IPS-NIHi11 (cell line): ENCODE measurements at places on chromosomes 1 and 21.

GRCh38 chr1:165938844-165939243, 111.4 kb downstream of the UCK2 start:
- DNase-seq, result no peak

GRCh38 chr1:203037509-203038190, 11.4 kb downstream of the PPFIA4 start:
- no peak for DNase-seq

- no peak for DNase-seq
These were observed 24.1 kb downstream of the PAFAH2 start for GRCh38 chr1:25973610-25974321.

DNA sequence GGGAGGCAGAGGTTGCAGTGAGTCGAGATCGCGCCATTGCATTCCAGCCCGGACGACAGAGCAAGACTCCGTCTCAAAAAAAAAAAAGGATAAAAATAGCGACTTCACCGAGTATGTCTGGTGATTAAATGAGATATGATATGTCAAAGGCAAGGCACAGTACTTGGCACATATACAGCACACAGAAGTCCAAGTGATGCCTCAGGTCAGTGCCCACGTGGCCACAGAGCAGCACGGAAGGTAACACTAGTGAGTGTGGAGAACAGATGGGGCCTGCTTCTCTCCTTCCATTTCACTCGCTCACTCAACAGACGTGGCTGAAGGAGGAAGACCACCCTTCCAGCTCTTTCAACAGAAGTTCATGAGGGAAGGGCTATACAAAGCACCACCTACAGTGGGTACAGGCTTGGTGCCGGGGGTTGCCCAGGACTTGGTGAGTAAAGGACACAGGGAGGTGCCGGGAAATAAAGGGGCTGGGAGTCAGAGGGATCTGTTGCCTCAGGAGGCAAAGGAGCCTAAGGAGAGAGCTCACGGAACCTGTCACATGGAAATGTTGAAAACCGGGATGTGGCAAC, 8.9 kb downstream of the CSRP1 start:
- DNase-seq, result no peak

DNA sequence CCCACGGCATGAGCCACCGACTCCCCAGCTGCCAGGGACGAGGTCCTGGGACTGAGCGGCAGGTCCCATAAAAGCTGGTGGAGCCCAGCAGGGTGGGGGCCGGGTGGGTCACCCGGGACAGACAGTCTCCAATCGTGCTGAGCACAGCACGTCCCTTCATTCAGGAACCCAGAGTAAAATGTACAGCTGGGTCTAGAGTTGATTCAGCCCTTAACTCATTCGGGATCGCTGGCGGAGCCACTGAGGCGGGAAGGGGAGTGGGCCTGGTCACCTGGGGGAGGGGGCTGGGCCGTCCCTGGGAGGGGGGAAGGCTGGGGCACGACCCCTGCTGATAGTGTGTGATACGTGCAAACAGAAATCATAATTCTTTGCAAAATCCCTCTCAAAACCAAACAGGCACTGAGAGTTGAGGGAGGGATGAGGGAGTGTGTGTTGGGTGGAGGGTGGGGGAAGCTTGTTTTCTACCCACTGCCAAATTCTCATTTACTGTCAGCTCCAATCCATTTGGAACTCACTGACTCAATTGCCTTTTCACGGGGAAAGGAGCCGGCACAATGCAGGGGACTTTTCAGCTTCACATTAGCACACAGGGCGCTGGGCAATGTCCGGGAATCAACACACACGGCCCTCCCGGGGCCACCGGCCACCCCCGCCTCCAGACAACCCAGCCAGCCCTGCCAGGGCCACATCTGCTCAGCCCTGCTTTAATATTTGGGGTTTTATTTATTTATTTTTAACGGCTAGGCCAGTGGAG, 13.8 kb downstream of the CASZ1 start:
- DNase-seq, result no peak

- DNase-seq, result peak; percentile 93
These were observed at the start of gene FAM131C for GRCh38 chr1:16073490-16074119. FAM131C (minus strand) TSS chr1:16073651; CDS start chr1:16073442, 209 bp downstream.

DNA sequence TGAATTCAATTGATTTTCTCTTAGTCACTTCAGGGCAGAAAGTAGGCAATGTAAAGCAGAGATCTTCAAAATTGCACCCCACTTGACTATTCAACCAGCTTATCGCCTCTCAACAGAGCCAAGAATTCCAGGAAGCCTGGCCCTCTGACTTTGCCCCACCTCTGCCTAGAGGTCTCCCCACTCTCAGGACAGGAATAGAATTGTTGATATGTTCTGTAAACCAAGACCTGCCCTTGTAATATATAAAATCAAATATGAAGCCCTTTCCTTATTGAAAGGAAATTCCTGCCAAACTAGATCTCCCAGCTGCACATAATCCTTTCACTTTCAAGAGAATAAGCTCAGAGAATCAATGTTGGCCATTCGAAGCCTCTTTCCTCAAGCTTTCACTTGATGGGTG, 116.1 kb upstream of the DPT start:
- no peak for DNase-seq

- DNase-seq, result no peak
These were observed 63.4 kb upstream of the PDE4B start for GRCh38 chr1:65729259-65729658.

- no peak for DNase-seq
These were observed 192.8 kb downstream of the RWDD3 start for GRCh38 chr1:95426772-95427171.

DNA sequence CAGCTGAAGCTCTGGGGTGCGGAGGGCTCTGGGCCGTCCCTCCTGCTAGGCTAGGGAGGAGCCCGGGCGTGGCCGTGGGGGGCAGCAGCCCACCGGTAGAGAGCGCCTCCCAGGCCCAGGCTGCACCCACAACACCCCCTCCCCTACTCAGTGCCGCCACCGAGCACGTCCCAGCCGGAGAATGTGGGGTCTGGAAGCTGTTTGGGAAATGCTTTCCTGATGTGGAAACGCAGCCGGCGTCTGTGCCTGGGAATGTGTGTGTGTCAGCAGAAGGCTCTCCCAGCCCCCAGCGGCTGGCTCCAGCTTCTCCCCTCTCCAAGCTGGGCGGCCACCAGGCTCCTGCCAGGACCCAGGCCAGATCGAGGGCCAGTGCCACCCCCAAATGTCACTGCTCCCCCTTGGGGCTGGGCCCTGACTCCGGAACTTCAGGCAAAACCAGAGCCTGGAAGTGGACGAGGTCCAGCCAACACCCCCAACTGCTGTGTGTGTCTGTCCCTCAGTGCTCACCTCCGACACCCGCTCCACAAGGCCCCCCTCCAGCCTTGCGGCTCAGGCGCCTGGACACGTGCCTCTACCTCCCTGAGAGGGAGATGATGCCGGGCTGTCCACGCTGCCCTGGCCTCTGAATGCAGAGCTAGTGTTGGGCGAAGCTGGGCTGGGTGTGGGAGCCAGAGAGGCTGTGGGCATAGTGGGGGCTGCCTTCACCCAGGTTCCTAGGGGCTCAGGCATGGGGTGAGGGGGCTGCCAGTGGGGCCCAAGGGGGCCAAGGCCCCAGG, 74.7 kb downstream of the MEGF6 start:
- DNase-seq, result no peak

GRCh38 chr21:17527240-17527639, 14.4 kb downstream of the CXADR start:
- DNase-seq, result no peak

GRCh38 chr1:114828251-114828650, 26.4 kb upstream of the SYCP1 start:
- no peak for DNase-seq

DNA sequence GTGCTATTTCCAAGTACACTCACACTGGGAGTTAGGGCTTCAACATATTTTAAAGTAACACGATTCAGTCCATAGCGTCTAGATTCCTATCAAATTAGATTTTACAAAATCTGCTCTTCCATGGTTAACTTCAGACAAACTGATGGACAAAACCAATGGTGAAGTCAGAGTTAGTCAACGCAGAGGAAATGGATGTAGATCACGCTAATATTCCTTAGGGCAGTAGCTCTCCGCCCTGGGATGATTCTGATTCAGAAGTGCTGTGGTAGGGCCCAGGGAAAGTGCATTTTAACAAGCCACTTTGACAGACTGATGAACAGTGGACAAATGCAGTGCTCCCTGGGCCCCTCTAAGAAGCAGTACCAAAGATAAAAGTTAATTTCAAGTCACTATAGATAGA, 83.2 kb downstream of the HIVEP3 start:
- no peak for DNase-seq

GRCh38 chr1:183227422-183228346, 41.6 kb downstream of the LAMC2 start:
- peak; percentile 74 for DNase-seq

DNA sequence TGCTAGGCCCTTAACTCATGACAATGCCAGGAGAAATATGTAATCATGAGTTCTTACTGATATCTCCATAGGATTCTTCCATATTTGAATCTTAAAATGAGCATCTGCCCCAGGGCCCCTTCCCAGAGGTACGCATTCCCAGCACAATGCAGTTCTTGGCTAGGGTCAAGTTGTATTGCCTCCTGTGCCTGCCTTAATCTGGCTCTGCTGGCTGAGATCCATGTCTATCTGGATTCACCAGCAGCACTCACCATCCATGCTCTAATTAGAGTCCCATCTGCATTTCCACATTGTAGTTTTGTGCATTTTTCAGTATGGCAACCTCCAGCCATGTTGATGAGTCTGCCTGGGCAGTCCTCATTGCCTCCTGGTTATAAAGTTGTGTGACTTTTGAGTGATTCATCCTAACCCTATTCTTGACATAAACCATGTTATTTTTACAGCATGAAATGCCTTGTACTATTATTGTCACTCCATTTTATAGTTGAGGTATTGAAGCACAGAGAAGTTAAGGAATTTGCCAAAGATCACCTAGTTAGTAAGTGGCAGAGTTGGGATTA, 55.9 kb downstream of the CAMSAP2 start:
- DNase-seq, result no peak

DNA sequence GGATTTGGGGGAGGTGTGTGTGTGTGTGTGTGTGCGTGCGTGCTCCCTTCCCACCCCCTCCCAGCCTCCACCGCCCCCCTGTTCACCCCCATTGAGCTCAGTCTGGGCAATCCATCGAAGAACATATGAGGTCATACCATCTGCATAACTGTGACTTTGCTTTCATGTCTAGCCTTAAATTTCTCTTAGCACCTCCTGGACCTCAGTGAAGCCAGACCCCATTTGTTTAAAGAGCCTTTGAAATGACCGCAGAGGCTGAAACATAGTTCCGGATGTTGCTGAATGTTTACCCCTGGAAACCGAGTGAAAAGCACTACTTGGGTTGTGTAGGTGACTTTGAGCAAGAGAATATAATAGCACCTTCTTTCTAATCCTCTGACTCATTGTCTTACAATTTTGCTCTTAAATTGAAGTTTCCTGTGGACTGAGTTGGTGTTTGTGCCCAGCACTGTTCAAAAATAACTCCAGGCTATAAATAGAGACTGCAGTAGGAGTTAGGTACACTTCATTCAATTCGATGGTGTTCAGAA, 75.4 kb downstream of the UBE4B start:
- DNase-seq, result peak; percentile 23

- no peak for DNase-seq
These were observed 307.1 kb downstream of the PAPPA2 start for GRCh38 chr1:176770066-176770465.

DNA sequence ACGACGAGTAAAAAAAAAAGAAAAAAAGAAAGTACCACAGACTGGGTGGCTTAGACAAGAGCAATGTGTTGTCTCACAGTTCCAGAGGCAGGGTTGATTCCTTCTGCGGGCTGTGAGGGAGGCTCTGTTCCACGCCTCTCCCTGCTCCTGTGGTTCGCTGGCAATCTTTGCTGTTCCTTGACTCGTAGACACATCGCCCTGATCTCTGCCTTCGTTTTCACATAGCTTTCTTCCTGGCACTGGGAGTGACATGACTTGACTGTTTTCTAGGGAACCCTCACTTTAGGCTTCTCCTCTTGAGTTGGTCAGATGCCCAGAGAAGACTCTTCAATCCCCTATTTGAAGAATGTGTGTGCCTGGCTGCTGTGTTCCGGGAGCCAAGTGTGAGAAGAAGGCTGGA, 133.6 kb downstream of the TM2D1 start:
- DNase-seq, result no peak

- no peak for DNase-seq
These were observed 43.2 kb downstream of the IL6R start for GRCh38 chr1:154448331-154448811.

DNA sequence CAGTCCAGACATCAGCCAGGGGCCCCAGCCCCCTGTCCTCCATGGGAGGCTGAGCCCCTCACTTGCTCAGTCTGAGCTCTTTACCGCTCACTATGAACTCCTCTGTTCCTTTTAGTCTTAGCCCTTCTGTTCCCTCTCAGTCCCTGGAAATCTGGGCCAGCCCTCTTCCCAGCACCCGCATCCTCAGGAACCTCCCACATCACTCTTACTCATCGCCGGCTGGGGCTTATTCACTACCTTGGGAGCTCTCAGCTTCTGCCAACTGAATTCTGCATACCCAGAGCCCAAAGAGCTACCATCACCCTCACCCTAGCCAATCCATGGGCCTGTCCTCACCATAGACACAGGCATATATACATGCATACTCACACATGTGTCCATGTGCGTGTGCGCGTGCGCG, 11.5 kb downstream of the KNCN start:
- no peak for DNase-seq

DNA sequence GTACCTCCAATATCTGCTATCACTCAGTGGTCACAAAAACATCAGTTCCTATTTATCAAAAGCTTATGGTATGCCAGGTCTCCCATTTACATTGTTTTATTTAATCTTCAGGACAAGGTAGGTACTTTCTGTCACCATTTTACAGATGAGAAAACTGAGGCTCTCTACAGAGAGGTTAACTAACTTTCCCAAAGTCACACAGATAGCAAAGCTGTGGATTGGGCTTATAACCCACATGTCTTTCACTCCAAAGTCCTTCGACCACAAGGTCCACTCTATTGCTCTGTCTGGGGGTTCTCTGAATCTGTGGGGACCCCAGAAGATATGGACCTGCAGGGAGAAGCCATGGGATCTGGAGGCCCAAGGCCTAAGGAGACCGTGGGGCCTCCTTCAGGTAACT, 26.6 kb upstream of the EPS8L3 start:
- DNase-seq, result no peak

GRCh38 chr1:82704966-82705365, 904.2 kb downstream of the ADGRL2 start:
- no peak for DNase-seq

GRCh38 chr21:26007951-26008498, 162.5 kb downstream of the APP start:
- no peak for DNase-seq

GRCh38 chr1:244963231-244963826, 99.0 kb upstream of the HNRNPU start:
- DNase-seq, result no peak
